ENCODE measurements at places on chromosomes 3 and 15.

DNA sequence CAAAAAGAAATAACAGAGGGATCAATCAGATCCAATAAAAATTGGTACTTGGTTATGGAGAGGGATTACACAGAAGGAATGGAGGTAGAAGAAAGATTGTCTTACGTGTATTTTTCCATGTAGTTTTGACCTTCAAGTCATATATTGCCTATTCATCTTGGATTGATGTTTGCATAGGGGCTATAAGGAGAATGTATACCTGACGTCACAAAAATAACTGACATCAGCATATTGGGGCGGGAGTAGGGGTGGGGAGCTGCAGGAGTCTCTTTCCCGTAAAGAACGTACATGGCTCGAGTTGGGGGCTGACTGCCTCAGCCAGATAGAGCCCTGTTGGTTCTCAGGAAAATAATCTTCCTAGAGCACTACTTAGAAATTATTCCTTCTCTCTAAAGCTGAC lies 5.9 kb upstream of the FURIN start:
- DNase-seq = no peak

GRCh38 chr3:111594205-111594604 lies 941 bp downstream of the ZBED2 start:
- DNase-seq = no peak

GRCh38 chr3:53089511-53089910 lies 40.7 kb downstream of the RFT1 start:
- DNase-seq = no peak

DNA sequence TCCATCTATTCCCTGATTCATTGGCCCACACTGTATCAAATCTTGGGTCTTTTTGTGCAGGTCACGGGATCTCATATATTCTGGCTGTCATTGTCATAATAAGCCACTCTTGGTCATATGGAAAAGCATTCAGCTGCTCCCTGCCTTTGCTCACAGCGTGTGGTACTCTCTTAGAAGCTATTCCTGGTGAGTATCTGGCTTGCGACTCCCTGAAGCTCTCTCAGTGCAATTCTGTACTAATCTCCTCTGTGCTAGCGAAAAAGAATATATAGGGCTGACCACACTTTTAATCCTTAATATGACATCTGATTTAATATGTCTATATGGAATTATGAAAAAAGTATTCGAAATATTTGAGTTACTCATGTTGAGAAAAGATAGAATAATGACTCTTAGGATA lies 440.8 kb upstream of the GBE1 start:
- DNase-seq = no peak

GRCh38 chr15:39239562-39239961 lies 341.3 kb upstream of the THBS1 start:
- no peak for DNase-seq

DNA sequence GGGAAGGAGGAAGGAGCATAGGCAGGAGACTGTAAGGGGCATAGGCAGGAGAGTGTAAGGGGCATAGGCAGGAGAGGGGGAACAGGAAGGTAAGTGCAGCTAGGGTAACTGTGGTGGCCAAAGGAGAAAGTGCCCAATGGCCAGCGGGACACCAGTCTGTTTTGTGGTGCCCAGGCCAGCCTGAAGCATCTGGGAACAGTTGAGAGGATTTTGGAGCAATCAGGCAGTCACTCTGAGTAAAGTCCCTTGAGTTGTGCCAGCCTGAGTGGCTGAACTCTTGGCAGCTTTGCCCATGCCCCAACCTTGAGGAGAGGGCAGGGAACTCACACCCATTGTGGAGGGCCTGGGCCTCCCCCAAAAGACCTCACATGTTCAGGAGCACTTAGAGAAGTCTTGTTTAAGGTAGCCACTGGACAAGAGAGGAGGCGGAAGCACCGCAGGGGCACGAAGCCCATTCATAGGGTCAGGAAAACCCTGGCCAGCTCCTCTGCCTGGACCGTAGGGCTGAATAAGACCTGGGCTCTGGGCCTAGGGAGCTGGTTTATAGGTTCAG lies 3.5 kb upstream of the TGM5 start:
- no peak for DNase-seq

DNA sequence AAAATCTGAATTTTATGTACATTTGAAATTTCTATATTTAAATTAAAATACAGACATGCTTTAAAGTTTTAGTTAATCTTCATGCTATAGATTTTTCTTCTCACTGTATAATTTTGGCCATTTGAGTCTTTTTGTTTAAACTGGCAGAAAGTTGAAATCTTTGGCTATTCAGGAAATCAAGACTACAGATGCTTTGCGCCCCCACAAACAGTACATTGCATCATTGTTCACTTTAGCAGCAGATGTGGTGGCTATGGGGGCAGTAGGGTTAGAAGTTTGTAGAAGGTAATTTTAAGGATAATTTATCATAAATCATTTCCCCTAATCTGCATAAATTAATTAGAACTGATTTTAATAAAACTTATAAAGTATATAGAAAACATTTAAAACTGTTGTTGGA lies 20.9 kb downstream of the SPPL2A start:
- DNase-seq = no peak
